ENCODE measurements at places on chromosomes 2 and 18. TPM values are rescaled to one million over a fixed set of nuclear protein-coding genes. Genes with fewer than 3 reads are reported as not detected.

EN1 gene
- total RNA-seq = not detected

TRABD2A gene
- 101 TPM for total RNA-seq

LPIN1 gene
- total RNA-seq = 34.9 TPM

SRD5A2 gene
- not detected for total RNA-seq

RABL2A gene
- 17.6 TPM for total RNA-seq

GRCh38 chr2:125573432-125573831, 1082.5 kb upstream of the GYPC start:
- no peak for DNase-seq

DNA sequence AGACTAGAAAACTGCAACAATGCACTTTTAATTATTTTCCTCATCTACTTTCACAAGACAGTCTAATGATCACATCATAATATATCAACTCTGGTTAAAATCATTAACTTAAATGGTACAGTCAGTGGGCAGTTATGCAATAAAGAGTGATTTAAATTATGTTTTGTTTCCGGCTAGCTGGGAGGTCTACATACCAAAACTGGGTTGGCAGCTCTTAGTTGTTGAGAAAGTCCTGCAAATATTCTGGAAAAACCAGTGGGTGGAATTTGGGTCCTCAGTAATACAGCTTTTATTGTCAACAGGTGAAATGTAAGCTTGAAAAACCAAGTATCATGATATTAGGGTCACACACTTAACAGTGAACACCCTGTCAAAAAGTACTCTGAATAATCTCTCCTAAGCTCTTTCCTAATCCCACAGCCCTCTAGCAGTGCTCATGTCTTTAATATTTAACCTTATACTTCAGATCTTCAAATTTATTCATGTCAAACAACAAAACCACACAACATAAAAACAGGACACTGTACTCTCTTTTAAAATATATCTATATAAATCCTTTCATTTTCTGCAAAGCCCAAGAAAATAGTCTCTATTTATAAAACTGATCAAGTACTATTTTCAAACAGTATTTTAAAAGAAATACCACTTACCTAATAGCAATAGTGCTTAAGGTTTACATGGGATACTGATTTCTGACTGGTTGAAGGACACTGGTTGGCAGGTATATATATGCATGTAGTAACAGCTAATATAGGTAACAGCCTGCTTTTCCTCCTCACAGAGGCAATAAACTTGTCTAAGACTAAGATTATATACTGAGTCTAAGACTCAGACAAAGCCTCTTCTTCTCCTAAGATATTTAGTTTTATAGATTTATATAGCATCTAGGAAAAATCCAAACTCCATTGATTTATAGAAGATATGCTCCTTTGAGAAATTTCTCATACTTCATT, 103.8 kb downstream of the GAREM1 start:
- no peak for DNase-seq

- DNase-seq = no peak
These were observed 85.2 kb downstream of the MDH1 start for GRCh38 chr2:63673865-63674533.

GRCh38 chr2:129823044-129823443, 156.4 kb upstream of the RAB6C start:
- no peak for DNase-seq

DNA sequence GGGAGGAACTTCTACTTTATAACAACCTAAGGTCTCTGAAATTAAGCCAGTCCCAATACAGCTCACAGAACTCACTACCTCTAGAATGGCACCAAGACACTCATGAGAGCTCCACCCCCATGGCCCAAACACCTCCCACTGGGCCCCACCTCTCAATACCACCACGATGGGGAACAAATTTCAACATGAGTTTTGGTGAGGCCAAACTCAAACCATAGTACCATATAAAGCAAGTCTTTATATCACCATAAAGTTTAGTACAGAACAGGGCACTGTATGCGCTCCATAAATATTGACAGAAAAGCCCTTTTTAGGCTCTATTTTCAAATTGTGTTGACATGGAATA, 3.3 kb downstream of the AFG3L2 start:
- no peak for DNase-seq

DNA sequence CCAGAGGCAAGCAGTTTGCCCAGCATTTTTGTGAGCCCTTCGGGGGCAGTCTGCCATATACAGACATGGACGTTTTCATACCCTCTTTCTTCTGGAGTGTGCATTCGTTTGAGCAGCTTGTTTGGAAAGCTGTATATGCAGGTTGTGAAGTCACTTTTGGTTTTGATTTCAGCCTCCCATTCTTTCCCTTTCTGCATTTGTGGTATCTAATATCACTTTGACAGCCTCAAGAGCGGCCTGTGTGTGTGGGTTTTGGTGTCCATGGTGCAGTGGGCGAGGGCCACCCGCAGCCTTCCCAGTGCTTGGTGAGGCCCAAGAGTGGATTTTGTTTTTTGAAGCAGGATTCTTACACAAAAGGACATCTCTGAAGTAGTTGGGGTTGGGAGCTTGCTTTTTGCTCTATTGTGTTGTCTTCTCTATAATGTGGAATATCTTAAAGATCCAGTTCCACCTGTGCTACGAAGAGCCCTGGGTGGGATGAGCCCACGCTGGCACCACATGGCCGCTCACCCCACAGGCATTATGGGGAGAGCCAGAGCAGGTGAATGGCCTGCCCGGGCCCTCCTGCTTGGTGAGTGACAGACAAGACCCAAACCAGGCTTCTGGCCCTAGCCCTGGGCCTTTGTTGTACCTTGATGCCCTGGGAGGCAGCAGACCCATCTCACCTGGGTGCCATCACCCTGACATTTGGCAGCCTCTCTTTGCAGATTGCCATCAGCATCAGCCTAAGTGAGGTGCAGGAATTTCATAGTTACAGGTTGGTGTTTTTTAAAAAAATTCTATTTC, 29.5 kb downstream of the INPP4A start:
- DNase-seq = no peak

- DNase-seq = no peak
These were observed 797.1 kb downstream of the SLC4A3 start for GRCh38 chr2:220424561-220424960.

DNA sequence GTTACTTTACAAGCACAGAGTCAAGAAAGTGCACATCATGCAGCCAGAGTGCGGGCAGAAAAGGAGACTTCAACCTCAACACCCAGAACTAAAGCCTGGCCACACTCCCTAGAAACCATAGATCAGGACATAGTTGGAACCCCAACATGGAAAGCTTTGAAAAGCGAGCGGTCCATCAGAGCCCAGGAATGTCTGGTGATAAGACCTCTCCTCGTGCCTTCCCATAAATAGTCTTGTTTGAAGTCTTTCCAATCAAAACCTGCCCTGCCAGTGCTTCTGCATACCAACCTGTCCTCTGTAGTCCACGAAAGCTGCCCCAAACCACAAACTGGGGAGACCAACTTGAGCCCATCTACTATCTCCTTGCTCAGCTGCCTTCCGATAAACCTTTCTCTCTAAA, 55.5 kb downstream of the NEURL3 start:
- DNase-seq = no peak

DNA sequence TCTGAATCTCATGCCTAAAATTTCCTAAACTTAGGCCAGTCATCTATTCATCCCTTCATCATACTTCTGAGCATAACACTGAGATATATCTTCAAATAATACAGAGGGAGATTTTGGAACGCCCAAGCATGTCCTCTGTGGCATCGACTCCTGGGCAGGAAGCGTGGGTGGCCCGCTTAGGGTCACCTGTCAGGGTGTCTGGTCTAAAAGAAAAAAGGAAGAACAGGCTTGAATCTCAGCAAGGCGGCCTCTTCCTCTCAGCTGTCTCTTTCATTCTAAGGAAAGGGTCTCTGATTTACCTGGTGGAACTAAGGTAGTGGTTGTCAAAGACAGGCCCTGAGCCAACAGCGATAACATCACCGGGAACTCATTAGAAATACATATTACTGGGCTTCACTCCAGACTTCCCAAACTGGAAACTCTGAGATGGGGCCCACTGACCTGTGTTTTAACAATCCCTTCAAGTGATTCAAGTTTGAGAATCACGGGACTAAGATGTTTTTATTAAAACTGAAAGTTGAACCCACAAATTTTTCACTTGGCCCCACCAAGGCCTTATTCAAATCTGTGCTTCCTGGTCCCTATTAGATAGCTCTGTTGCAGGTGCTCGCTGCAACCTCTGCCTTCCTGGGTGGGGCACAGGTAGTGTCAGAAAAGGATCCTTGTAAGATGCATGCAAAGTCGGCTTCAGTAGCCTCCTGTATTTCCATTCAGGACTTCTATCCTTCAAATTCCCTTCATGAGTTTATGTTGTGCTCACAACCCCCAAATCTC, 162.3 kb upstream of the CCDC68 start:
- DNase-seq = no peak

DNA sequence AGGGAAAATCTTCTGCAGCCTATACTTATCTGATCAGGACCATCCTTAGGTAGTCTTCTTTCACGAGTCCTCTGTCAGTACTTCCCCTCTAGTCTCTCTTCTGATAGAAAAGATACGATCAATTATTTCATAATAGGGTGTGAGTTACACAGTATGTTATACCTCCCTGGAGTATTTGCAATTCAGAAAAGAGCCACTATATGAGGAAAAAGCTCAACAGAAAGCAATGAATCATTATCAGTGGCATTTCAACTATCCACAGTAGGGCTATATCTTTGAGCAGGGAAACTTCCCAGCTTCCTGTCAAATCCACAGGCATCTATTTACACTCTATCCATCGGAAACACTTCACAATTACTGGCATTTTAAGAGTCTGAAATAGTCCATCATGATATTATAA, 105.3 kb upstream of the ACVR2A start:
- no peak for DNase-seq

- peak; percentile 36 for DNase-seq
These were observed 1.1 kb upstream of the B3GNT2 start for GRCh38 chr2:62194558-62195420.

GRCh38 chr2:69012310-69013141, 453 bp upstream of the ANTXR1 start:
- DNase-seq = peak; percentile 71

DNA sequence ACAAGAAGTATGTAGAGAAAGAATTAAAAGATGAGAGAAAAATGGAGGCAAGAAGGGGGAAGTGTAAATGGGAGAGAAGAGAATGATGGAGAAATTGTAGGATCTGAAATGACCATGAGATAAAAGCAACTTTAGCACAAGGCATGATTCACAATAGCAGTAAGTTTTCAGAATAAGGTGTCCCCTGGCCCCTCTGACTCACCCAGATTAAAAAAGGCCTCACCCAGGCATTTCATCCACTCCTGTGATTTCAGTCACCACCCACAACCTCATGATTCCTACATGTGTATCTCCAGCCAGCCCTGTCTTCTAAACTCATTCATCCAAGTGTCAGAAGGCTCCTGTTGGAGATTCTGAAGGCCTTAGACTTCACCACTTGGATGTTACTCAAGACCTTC, 56.6 kb downstream of the SP100 start:
- no peak for DNase-seq

- DNase-seq = no peak
These were observed 41.4 kb downstream of the RFX8 start for GRCh38 chr2:101433465-101433864.

DNA sequence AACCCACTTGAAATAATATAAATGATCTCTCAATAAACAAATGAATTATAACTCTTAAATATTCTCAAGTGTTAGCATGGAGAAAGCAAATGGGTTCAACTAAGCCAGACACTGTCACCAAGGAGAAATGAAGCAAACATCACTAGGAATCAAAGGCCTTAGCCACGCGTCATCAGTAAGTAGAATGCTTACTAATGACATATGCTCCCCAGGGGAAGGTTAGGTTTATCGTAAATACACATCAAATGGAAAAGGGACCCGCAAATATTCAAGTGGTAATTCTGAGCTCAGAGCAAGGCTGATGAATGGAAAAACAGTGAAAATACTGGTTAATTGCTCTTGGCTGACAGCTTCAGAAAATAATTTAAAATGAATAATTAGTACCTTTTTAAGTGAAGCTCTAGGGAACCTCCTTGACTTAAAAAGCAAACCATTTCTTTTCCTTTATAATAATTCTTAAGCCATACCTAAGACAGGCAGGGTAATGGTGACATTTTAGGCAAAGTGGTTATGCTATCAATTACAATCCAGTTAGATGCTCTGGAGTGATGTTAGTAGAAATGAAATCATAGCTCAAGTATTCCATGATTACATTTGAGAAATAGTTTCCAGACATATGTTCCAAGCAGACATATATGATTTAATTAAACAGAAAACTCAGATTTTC, 101.5 kb downstream of the ALPK2 start:
- DNase-seq = no peak

DNA sequence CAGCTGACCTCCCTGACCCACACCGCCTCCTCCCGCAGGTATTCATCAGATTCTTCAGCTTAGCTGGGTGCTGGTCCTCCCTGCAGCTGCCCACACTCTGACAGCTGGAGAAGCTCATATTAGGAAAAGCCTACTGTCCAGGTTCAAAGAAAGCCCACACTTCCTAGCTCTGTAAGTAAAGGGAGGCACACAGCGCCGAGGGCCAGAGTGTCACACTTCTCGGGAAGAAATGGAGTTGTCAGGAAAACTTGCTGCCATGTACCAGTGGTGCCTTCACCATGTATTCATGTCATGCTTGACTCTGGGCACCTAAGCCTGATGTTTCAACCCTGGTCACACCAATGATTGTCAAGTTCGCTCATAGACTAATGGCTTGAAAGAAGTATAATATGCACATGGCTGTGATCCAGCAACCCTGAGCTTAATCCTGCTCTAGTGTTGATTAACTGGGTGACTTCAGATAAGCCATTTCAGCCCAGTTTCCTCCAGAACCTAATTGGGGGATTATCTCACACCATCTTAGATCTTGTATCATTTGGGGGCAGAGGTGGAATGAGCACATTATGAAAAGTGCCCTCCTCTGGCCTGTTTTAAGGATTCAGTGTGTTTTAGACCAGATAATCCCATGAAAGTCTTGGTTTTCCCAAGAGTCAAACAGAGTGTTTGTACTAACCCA, 180.3 kb upstream of the PARD3B start:
- DNase-seq = no peak

GRCh38 chr18:58161659-58162058, 117.6 kb downstream of the NEDD4L start:
- DNase-seq = no peak

- DNase-seq = no peak
These were observed 41.0 kb downstream of the SERTAD2 start for GRCh38 chr2:64612575-64613195.

DNA sequence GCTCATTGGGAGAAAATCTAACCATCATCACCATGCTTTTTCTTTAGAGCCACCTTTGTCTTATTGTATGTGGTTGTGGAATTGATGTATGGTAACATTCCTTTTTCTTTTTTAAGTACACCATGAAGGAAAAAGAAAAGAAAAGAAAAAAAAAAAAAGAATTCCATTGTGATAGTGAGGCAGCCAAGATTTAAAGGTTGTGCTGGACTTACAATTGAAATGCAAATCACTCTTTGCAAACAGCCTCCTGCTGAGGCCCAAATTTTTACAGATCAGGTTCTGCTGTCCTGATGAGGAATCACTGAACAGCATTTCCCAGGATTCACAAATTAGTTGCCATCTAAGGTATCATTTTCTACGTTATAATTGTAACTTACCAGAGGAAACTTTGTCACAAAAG, 1101.0 kb upstream of the FANCL start:
- DNase-seq = no peak

GRCh38 chr2:221304916-221305315, 267.2 kb downstream of the EPHA4 start:
- DNase-seq = no peak

Data from left colon (tissue), 2 donors.